ENCODE measurements at places on chromosomes 2 and 18. TPM values are rescaled to one million over a fixed set of nuclear protein-coding genes. Genes with fewer than 3 reads are reported as not detected.

AP1S3 gene
- 1.8 TPM for total RNA-seq

POTEC gene
- total RNA-seq = not detected

C1QL2 gene
- not detected for total RNA-seq

GRCh38 chr2:135844301-135844895 lies 7.4 kb upstream of the LCT start:
- peaks cover 28% of the 10 kb centered on the region for H3K4me1 ChIP-seq
- H3K36me3 ChIP-seq = peaks cover 7% of the 10 kb centered on the region
- DNase-seq = no peak

DNA sequence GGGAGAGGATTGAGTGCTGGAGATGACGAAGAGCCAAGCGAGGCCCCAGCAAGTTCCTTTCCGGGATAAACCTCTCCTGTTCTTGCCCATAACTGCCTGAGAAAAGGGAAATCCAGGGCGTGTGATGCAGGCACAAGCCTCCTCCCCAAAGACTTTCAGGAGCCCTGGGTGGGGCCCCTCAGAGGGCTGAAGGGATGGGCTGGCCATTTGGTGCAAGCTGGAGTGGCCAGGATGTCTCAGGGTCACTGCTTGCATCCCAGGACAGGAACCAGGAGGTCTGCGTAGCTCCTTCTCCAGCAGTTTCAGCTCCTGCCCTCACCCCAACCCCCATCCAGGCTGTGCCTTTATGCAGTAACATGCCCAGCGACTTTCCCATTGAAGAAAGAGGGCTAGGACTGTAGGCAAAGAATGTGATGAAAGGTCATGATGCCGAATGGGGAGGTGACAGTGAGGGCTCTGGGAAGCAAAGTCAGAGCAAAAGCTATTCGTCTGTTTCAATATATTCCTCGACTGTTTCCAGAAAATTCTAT lies 80.2 kb downstream of the PXDN start:
- H3K4me3 ChIP-seq = no peak overlapping the region
- DNase-seq = no peak
- no peak overlapping the region for H3K27ac ChIP-seq
- H3K27me3 ChIP-seq = no peaks in the 10 kb centered on the region
- H3K36me3 ChIP-seq = peaks cover 42% of the 10 kb centered on the region
- no peaks in the 10 kb centered on the region for H3K4me1 ChIP-seq

GRCh38 chr2:233689501-233689900 lies 3.2 kb upstream of the UGT1A6 start:
- no peaks in the 10 kb centered on the region for H3K4me1 ChIP-seq
- H3K4me3 ChIP-seq = no peak overlapping the region
- no peaks in the 10 kb centered on the region for H3K36me3 ChIP-seq

- H3K36me3 ChIP-seq = no peaks in the 10 kb centered on the region
- no peak overlapping the region for H3K27ac ChIP-seq
- no peak for DNase-seq
- no peaks in the 10 kb centered on the region for H3K27me3 ChIP-seq
- no peak overlapping the region for H3K4me3 ChIP-seq
- no peaks in the 10 kb centered on the region for H3K4me1 ChIP-seq
These were observed 341.3 kb downstream of the MYCN start for GRCh38 chr2:16281451-16282335.

DNA sequence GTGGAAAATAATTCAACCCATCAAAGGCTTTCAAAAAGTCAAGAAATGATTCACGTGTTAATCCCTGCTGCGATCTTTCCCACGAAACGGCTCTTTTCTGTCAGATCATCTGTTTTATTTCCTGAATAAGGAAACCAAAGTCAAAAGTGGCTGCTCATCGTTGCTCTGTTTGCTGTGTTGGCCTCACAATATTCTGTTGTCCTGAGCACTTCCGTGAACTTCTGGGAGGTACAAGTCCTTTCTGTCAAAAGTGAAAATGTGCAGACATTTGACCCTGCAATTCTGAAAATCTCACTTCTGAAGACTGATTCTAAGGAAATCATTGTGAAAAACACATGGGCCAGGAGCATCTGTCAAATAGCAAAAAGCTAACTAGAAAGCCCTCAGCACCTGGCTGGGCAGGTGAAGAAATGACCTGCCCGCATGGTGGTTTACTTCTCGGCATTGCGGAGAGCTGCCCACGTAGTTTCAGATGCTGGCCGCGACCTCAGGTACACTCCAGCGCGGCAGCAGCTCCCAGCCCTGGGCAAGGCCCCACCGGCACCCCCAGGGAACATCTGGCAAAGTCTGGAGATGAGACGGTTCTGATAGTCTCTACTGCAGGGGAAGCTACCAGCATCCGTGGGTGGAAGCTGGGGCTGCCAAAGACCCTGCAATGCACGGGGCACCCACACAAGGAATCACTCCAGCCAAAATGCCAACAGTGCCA lies 31.9 kb upstream of the GPC1 start:
- no peak overlapping the region for H3K4me3 ChIP-seq
- no peaks in the 10 kb centered on the region for H3K36me3 ChIP-seq
- no peaks in the 10 kb centered on the region for H3K4me1 ChIP-seq
- DNase-seq = no peak

Data from GM23248 (cell line).